ENCODE measurements at places on chromosomes 1 and 21.

- no peak for DNase-seq
Observed at GRCh38 chr1:7097938-7098592, 312.8 kb downstream of the CAMTA1 start.

DNA sequence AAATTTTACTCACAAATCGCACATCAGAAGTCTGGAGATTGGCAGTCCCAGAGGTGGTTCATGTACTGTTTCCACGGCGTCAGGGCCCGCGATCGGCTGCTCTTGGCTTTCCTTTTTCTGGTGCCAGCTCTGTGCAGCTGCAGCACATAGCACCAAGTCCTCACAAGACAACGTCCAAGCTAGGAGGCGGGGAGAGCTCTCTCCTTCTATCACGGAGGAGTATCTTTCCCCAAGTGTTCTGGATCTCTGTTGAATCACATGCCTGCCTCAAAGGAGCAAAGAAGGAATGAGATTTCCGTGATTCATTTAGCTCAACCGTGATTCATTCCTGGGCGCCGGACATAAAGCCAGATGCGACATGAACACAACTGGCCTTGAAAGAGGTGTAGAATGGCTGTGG lies 25.5 kb downstream of the MT1HL1 start:
- no peak for DNase-seq

- no peak for DNase-seq
Observed at GRCh38 chr1:159829273-159829634, 2.6 kb downstream of the SLAMF8 start.

DNA sequence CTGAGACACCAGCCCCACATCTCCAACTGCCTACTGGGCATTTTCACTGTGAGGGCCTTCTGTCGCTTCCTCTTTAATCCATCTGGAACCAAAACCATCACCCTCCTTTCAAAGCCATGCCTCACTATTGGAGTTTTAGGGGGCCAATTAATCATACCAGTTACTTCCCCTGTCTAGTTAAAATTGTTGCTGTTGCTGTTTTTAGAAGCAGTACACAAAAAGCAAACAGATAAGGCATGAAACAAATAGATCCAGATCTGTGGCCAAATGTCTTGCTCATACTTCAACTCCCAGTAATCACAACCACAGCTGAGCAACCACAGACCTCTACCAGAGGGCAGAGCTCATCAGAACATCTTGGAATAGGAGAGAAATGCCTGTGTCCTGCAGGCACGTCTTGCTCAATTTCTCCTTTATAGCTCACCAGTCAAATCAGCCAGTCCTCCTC lies 133.8 kb upstream of the C1orf105 start:
- DNase-seq, result no peak

DNA sequence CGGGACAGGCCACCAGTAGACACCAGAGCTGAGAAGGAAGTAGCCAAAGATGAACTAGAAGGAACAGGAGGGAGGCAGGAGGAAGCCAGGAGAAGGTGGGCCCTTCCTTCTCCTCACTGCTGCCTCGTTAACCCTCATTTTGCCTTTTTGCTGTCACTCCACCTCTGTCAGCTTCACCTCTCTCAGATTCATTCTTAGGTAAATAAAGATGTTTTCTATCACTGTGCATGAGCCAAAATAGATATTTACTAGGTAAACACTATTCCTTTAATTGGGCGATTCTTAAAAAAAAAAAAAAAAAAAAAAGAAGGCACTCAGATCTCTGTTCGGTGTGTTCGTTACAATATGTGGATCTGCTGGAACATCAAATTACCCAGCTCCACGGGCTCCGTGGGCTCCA lies 112.3 kb downstream of the GLUL start:
- DNase-seq, result no peak
